Left lung (tissue), 14 donors: ENCODE measurements at places on chromosomes 6 and 20. TPM values are rescaled to one million over a fixed set of nuclear protein-coding genes. Genes with fewer than 3 reads are reported as not detected.
A peak's percentile ranks its signal among the peaks of the same experiment; 100 is the strongest.

The PSMA7 gene
- polyA plus RNA-seq = 150 TPM

The LY6G6C gene
- polyA plus RNA-seq = 0.46 TPM

DNA sequence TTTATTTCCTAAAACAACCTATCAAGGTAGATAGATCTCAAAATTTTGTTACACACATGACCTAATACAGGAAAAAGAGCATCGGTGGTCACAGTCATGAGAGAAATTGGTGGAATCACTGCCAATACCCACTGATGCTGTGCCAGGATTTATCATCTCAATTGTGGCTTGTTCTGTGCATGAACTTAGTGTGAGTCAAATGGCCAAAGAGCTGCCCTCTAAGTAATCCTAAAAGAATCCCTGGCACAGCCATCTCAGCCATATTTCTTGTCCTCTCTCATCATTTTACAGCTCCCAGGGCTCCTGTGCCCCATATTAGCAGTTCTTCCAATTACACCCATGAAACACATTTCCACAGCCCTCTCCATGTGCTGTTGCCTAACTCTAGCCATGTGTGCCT, 6.1 kb downstream of the GSTA5 start:
- DNase-seq = no peak

DNA sequence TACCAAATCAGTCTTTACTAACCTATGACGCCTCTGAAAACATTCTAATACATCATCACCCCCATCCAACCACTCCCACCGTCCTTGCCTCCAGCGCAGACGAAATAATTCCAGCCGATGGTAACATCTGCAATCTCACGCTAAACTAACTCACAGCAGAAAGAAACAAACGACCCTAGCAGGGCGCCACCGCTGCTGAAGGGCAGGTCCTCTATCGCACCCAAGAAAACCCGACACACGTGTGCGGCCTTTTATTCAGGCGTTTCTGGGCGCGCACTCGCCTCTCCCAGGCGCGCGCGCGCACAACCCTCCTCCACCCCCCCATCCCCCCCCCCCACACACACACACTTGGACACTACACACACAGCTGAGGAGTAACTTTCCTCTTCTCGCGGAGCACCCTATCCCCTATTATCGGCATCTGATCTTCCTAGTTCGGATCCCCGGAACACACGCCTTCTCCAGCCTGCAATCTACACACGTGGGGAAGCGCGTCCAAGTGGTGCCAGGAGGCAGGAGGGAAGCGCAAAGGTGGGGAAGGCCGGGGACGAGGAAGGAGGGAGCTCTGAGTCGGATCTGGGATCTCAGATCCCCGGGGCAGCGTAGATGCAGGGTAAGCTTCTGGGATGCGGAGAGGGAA, 1.4 kb downstream of the GFOD1 start:
- DNase-seq = peak; percentile 40

The SOD2 gene
- polyA plus RNA-seq = 91.9 TPM

- DNase-seq = no peak
Observed at GRCh38 chr6:75755704-75756103, 6.7 kb downstream of the MYO6 start.

The NOX3 gene
- not detected for polyA plus RNA-seq

GRCh38 chr20:57034001-57034400, 232.4 kb downstream of the BMP7 start:
- no peak for DNase-seq

DNA sequence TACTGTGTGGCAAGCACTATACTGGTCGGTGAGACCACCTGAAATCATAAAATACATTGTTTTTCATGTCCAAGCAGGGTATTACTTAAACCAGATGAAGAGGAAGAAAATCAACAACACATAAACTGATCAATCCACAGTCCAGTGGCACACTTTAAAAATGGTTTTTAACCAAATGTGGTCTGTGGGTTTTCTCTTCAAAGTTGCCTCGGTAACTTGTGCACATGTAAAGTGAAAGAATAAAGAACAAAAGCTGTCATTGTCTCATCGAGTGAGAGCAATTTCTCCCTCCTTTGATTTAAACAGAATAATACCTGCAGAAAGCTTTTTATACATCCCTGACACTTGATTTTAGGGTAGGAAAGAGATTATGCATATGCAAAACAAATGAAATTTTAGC, 3.7 kb downstream of the FLRT3 start:
- no peak for DNase-seq

The BEND6 gene
- polyA plus RNA-seq = 1.6 TPM
